ENCODE measurements at places on chromosomes 13 and 19.

DNA sequence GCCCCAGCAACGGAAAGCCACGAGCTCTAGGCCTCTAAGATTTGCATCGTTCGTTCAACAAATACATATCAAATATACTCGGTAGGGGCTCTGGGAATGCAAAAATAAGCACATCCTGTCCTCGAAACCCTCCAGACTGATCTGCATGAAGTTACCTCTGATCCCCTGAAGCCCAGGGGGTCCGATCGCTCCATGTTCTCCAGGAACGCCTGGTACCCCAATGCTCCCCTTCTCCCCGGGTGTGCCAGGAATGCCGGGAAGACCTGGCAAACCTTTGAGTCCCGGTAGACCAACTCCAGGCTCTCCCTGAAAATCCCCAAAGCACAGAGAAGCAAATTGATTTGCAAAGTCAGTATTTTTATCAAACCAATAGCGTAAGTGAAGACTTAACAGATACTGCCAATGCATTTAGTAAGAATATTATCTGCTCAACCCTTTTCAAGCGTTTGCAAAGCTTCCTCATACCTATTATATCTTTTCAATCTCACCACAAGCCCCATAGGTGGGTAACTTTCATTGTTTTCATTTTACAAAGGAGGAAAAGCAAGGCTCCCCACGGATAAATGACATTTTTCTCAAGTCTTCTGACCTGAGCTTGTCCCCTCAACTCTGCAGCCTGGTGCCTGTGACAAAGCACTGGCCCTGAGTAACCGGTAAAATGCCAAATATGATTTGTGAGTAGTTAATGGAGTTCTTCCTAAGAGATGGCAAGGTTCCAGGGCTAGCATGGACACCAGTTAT is 127.7 kb downstream of the COL4A1 start:
- no peak for DNase-seq
- H3K4me3 ChIP-seq = no peak overlapping the region
- no peaks in the 10 kb centered on the region for H3K36me3 ChIP-seq

GRCh38 chr13:56924401-56924800 is 216.3 kb upstream of the PRR20A start:
- no peak overlapping the region for H3K4me3 ChIP-seq
- no peak for DNase-seq
- H3K27me3 ChIP-seq = no peaks in the 10 kb centered on the region
- H3K27ac ChIP-seq = no peak overlapping the region
- no peaks in the 10 kb centered on the region for H3K4me1 ChIP-seq

DNA sequence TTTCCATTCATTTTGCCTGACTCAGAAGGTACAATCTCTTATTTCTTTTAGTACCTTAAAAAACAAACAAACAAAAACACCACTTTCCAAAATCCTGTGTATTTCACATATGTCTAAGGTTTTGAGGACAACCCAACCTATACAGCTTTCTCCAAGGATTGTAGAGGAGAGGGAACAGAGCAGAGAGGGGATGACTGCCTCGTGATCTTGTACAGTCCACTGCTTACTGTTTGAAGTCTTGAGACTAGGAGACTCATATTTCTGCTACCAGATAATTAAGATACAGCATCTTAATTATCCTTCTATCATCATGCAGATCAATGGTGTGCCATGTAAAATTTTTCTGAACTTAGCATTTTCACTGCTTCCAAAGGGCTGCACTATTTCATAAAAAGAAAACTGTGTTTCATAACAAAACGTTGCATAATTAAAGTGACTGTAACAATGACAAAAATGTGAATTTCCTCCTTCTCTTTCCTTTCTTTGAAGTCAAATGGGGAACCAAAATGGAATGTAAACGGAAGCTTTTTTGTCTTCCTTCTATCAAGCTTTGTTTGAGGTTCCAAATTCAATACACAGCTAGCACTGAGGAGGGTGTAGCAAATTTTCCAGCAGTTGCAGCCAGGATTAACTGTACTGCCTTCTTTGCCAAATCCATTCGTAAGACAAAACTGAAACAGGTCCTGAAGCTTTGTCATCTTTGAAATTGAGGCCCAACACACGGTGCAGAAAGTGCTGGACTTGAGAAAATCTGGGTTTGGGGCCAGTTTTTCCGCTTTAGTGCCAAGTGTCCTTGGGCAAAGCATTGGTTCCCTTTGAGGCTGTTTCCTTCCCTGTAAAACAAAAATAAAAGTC is 34.9 kb upstream of the RCBTB2 start:
- no peaks in the 10 kb centered on the region for H3K27me3 ChIP-seq
- H3K27ac ChIP-seq = no peak overlapping the region
- DNase-seq = no peak

- peaks cover 8% of the 10 kb centered on the region for H3K4me1 ChIP-seq
- no peak overlapping the region for H3K27ac ChIP-seq
- no peak overlapping the region for H3K4me3 ChIP-seq
- H3K27me3 ChIP-seq = peaks cover 65% of the 10 kb centered on the region
Observed at GRCh38 chr19:46466536-46467196, 4.7 kb downstream of the PNMA8A start.

GRCh38 chr19:48603001-48603400 is 3.5 kb upstream of the SPACA4 start:
- H3K36me3 ChIP-seq = peaks cover 1% of the 10 kb centered on the region
- no peak for DNase-seq
- no peak overlapping the region for H3K4me3 ChIP-seq
- H3K4me1 ChIP-seq = no peaks in the 10 kb centered on the region

DNA sequence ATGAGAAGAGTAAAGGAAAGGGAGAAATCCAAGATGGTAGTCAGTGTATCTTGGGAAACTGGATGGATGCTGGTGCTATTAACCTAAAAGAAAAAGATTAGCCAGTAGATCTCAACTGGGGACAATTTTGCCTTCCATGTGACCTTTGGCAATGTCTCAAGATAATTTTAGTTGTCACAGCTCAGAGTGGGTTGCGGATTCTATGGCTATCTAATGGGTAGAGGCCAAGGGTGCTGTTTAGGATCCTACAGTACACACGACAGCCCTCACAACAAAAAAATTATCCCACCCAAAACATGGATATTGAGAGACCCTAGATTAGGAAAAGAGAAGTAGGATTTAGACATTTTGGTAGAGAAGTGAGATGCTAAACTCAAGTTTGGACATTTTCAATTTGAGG is 258.9 kb downstream of the GPC5 start:
- H3K27me3 ChIP-seq = no peaks in the 10 kb centered on the region
- H3K27ac ChIP-seq = no peak overlapping the region
- H3K4me3 ChIP-seq = no peak overlapping the region
- no peaks in the 10 kb centered on the region for H3K4me1 ChIP-seq

GRCh38 chr13:80454245-80454644 is 113.3 kb upstream of the SPRY2 start:
- no peaks in the 10 kb centered on the region for H3K4me1 ChIP-seq
- no peak overlapping the region for H3K4me3 ChIP-seq
- no peaks in the 10 kb centered on the region for H3K27me3 ChIP-seq
- H3K27ac ChIP-seq = no peak overlapping the region

- no peaks in the 10 kb centered on the region for H3K27me3 ChIP-seq
- H3K4me3 ChIP-seq = no peak overlapping the region
- no peak for DNase-seq
- no peak overlapping the region for H3K27ac ChIP-seq
- no peaks in the 10 kb centered on the region for H3K36me3 ChIP-seq
Observed at GRCh38 chr13:25966086-25966485, 85.7 kb downstream of the SHISA2 start.

GRCh38 chr19:15488489-15489226 is 9.4 kb upstream of the PGLYRP2 start:
- no peaks in the 10 kb centered on the region for H3K4me1 ChIP-seq
- DNase-seq = no peak
- no peak overlapping the region for H3K27ac ChIP-seq
- H3K4me3 ChIP-seq = no peak overlapping the region

DNA sequence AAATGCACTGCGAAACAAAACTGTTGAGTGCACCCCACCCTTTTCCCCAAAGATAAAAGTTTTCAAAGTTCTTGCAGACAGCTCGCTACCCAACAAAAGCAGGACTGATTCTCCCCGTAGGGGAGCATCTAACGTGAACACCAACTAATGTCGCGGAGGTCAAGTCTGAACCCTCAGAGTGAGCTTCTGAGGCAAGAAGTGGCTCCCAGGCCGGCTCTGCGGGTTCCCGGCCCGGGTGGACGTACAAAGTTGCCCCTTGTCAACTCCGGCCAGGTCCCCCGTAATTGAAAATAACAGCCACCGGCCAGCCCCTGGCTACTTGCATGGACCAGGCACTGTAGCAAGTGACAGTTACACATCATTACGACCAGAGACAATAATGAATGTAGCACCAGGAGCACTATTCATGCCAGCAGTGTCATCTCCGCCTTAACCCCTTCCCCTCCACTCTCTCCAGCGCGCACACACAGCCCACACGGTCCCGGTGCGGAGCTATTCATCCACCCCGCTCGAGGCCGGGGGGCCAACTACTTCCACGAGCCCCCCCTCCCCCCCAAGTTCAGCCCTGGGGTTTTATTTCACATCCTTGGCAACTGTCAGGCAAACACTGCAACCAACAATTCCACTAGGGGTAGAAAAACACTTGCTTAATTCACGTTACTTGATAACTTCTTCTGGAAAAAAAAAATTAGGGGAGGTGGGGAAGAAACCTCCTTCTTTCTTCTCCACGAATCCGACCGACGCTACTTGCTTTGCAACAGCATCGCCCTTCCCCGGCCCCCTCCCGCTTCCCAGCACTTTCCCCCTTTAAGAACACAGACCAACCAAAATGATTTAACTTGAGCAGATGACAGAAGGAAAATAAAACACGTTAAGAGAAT is 1.2 kb downstream of the KLF12 start:
- DNase-seq = peak; percentile 33
- H3K36me3 ChIP-seq = peaks cover 26% of the 10 kb centered on the region
- H3K4me1 ChIP-seq = peaks cover 41% of the 10 kb centered on the region

DNA sequence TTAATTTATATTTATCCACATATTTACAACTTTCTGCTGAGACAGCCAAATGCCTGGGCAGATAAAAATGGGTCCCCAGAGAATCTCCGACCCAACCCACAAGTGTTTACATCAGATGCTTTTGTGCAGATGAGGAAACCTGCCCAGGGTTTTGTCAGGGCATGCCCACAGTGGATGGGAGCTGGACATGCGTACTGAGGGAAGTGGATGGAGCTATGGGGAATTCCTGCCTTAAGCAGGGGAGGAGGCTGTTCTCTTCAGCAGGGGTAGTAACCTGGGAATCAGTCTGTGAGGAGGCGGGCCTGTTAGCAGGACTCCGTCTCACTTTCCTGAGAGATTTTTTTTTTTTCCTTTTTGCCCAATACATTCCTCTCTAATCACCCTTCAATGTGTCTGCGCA is 122.9 kb downstream of the RFC3 start:
- H3K27me3 ChIP-seq = no peaks in the 10 kb centered on the region
- no peaks in the 10 kb centered on the region for H3K36me3 ChIP-seq
- no peak overlapping the region for H3K4me3 ChIP-seq
- no peak overlapping the region for H3K27ac ChIP-seq
- no peaks in the 10 kb centered on the region for H3K4me1 ChIP-seq

- H3K4me3 ChIP-seq = peak overlapping the region; percentile 79
- no peaks in the 10 kb centered on the region for H3K27me3 ChIP-seq
- DNase-seq = peak; percentile 66
- H3K36me3 ChIP-seq = peaks cover 12% of the 10 kb centered on the region
- H3K27ac ChIP-seq = peak overlapping the region; percentile 98
Observed at GRCh38 chr13:114148521-114148855, 16.1 kb upstream of the RASA3 start.

DNA sequence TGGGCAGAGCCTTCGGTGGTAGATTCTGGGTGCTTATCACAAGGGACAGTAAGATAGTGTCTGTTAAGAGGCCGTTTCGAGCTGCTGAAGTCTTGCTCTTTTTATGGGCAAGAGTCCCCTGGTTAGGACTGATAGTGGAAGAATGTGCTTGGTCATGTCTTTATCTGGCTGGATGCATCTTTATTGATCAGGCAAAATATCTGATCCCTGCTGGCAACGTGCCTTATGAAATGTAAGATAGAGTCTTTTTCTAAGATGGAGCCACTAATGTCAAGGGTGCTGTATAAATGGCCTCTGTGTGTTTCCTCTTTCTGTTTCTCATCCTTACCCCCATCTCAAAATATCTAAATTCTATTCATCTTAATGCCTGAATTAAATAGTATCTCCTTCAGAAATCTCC is 53.3 kb downstream of the MYO16 start:
- no peaks in the 10 kb centered on the region for H3K4me1 ChIP-seq
- H3K4me3 ChIP-seq = no peak overlapping the region
- H3K27me3 ChIP-seq = no peaks in the 10 kb centered on the region
- no peak overlapping the region for H3K27ac ChIP-seq
- H3K36me3 ChIP-seq = no peaks in the 10 kb centered on the region

DNA sequence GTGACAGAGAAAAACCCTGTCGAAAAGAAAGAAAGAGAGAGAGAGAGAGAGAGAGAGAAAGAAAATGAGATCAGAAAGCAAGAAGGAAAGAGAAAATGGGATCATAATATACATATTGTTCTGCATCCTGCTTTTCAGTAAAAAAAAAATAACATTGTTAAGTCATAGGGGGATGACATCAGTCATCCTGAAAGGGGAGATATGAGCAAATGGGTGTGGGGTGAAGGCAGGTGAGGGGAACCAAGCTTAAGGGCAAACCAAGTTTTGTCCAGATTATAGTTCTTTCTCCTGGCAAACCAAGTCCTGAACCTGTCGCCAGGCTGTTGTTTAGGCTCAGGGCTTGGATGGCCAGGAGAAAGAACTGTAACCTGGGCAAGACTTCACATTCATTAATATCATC is 92.6 kb upstream of the TMTC4 start:
- H3K4me3 ChIP-seq = no peak overlapping the region
- no peaks in the 10 kb centered on the region for H3K36me3 ChIP-seq
- no peak overlapping the region for H3K27ac ChIP-seq
- no peak for DNase-seq

- H3K27ac ChIP-seq = peak overlapping the region; percentile 49
- peaks cover 13% of the 10 kb centered on the region for H3K4me1 ChIP-seq
- no peak for DNase-seq
- no peaks in the 10 kb centered on the region for H3K27me3 ChIP-seq
- peaks cover 7% of the 10 kb centered on the region for H3K36me3 ChIP-seq
- H3K4me3 ChIP-seq = no peak overlapping the region
Observed at GRCh38 chr19:6226012-6226411, 53.8 kb downstream of the MLLT1 start.

DNA sequence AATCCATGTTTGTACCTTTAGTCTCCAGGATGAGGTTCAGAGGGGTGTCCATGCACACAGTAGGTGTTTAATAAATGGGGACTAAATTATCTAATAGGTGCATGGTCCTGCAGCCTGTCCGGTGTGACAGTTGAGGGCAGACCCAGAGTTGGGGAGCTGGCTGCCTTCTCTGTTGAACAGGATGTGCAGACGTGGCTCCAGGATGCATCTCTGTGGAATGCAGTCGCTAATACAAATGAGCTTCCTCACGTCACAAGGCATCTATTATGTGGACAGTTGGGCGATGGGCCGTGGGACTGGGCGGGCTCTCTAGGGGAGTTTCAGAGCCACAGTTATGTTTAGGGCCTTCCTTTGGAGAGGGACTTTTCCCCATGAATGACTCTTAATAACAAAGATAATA is 71.0 kb downstream of the SIPA1L3 start:
- no peak overlapping the region for H3K4me3 ChIP-seq
- no peaks in the 10 kb centered on the region for H3K27me3 ChIP-seq
- H3K36me3 ChIP-seq = peaks cover 2% of the 10 kb centered on the region
- peaks cover 14% of the 10 kb centered on the region for H3K4me1 ChIP-seq
- no peak overlapping the region for H3K27ac ChIP-seq
